ENCODE measurements at places on chromosomes 3 and 15.

DNA sequence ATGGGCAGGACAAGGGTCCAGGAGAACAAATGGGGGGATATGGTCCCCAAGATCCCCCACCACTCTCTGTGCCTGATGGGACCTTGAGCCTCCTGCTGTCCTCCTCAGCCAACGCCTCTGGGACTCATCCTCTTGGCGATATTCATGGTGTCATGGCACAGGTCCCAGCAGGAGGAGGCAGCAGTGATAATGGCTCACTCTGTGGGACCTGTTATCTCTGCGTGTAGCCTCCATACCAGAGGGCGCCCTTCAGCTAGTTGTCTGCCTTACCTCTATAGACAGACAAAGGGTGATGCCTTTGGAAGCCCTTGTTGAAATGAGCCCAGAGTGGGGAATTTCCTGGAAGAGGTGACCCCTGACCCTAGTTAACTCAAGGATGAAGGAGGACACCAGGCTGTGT is 7.4 kb downstream of the ZBTB47 start:
- no peak for DNase-seq

DNA sequence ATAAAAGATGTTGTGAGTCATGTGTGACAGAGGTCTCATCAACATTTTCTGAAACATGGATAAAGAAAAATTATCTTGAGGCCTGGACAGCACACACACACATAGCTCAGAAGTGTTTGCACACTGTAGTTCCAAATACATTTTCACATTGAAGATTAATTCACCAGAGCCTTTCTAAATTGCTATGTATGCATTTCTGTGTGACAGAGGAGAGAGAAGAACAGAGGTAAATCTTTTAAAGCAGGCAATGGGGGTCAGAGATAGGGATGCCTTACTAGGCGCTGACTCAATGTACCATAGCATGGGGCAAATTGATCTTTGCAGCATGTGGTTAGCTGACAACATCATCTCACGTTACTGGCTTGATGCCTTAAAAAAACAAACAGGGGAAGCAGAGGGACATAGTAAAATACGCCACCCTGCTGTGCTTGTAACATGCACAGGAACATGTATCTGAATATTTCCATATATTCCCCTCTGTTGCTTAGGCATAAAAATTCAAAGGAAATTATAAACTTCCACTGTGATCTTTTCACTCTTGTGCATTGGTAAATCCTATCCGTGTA is 7.7 kb downstream of the POU1F1 start:
- no peak for DNase-seq

DNA sequence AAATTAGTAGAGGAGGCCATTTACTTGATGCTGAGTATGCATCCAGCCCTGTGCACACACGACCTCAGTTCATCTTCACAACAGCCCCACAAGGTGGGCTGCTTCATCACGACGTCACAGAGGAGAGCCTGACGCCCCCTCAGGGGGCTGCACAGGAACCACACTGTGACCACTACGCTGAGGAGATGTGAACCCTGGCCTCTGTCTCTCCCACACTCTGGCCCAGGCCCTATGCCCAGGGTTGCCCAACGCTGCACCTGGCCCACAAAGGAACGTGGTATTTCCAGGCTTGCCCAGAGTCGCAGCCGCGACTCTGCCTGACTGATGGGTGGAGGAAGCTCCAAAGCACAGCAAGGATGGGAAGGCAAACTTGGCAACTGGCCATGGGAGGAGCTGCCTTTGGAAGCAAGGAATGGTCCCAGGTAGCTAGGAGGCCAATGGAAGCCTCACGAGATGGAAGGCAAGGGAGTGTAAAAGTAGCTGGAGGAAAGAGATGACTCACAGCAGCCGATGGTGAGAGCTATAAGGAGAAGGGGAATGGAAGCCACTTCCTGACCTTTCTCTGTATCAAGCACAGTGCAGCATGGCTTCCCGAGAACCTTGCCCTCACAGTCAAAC is 226.0 kb downstream of the KLF13 start:
- no peak for DNase-seq

- DNase-seq, result no peak
These were observed 27.0 kb upstream of the CAPN3 start for GRCh38 chr15:42332331-42332730.

DNA sequence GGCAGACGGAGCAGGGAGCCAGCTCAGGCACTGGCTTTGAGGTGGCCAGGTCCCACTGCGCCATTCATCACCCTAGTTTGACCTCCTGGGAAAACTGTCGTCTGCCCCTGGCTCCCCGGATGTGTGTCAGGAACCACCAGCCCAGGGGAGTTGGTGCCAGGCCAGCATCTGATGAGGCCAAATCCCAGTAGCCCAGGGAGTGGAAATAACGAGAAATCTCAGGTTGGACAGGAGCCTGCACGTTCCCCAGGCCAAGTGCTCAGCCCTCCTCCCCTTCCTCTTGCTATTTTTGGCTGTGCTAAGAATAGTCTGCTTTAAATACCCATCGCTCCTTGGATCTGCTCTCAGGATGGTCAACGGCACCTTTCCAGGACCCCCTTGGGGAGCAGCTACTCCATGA is 93.1 kb upstream of the RPL32 start:
- DNase-seq, result no peak

DNA sequence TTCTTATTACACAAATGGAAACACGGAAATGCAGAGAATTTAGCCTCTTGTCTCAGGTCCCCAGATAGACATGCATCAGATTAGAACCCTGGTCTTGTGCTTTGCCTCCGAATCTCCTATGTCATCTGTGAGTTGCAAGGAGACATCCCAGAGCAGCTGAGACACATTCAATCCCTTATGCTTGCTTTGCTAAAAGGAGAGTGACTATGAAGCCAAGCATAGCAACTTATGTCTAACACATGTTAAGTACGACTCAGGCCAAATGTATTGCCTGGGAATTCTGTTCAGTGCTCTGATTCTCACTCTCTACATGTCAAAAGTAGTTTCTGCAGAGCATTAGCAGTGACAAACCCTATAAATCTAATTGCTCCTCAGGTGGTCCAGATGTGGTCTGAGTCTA is 30.6 kb upstream of the LRRC3B start:
- peak; percentile 97 for DNase-seq

DNA sequence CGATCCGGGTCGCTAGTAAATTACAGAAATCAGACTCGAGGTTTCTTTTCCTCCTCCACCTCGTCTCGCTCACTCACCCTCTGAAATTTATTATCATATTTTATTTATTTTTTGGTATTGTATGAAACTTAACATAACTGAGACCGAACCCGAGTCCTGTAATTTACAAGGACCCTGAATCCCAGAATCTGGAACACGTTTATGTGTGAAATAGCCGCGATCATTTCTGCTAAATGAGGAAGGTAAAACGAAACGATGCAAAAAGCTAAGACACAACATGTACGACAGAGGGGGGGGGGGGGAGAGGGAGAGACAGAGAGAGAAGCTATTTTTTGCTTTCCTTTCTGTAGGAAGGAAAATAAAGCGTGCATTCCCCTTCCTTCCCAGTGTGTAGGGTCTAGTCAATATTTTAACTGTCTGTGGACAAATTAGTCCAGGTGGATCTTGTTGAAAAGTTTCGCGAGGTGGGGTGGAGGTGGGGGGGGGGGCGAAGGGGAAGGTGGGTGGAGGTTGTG is 1.6 kb downstream of the BBX start:
- no peak for DNase-seq
